Common myeloid progenitor, CD34-positive (primary cell): ENCODE measurements at places on chromosomes 1 and 21.

- H3K27me3 ChIP-seq, result peaks cover 5% of the 10 kb centered on the region
- no peaks in the 10 kb centered on the region for H3K36me3 ChIP-seq
- peaks cover 21% of the 10 kb centered on the region for H3K4me1 ChIP-seq
These were observed 14.4 kb upstream of the FCRL5 start for GRCh38 chr1:157566484-157567300.

GRCh38 chr1:153792631-153793041, 17.4 kb downstream of the SLC27A3 start:
- no peak overlapping the region for H3K4me3 ChIP-seq
- no peak overlapping the region for H3K27ac ChIP-seq
- H3K4me1 ChIP-seq, result peaks cover 7% of the 10 kb centered on the region
- DNase-seq, result no peak
- no peaks in the 10 kb centered on the region for H3K27me3 ChIP-seq

GRCh38 chr1:16118706-16119105, 37.2 kb downstream of the EPHA2 start:
- H3K36me3 ChIP-seq, result no peaks in the 10 kb centered on the region
- H3K27ac ChIP-seq, result no peak overlapping the region
- no peak overlapping the region for H3K4me3 ChIP-seq
- DNase-seq, result no peak
- H3K27me3 ChIP-seq, result no peaks in the 10 kb centered on the region
- no peaks in the 10 kb centered on the region for H3K4me1 ChIP-seq

GRCh38 chr1:185894791-185895190, 160.6 kb downstream of the HMCN1 start:
- no peak for DNase-seq
- no peaks in the 10 kb centered on the region for H3K36me3 ChIP-seq
- H3K4me3 ChIP-seq, result no peak overlapping the region
- no peaks in the 10 kb centered on the region for H3K4me1 ChIP-seq
- H3K27ac ChIP-seq, result no peak overlapping the region
- H3K27me3 ChIP-seq, result no peaks in the 10 kb centered on the region

GRCh38 chr1:20421441-20421840, 64.6 kb downstream of the CAMK2N1 start:
- peaks cover 17% of the 10 kb centered on the region for H3K27me3 ChIP-seq
- H3K4me3 ChIP-seq, result no peak overlapping the region
- DNase-seq, result no peak
- H3K36me3 ChIP-seq, result no peaks in the 10 kb centered on the region

- no peaks in the 10 kb centered on the region for H3K36me3 ChIP-seq
- no peak overlapping the region for H3K27ac ChIP-seq
- no peaks in the 10 kb centered on the region for H3K4me1 ChIP-seq
- no peaks in the 10 kb centered on the region for H3K27me3 ChIP-seq
- DNase-seq, result no peak
These were observed 6.6 kb upstream of the PCP4 start for GRCh38 chr21:39860600-39860999.

DNA sequence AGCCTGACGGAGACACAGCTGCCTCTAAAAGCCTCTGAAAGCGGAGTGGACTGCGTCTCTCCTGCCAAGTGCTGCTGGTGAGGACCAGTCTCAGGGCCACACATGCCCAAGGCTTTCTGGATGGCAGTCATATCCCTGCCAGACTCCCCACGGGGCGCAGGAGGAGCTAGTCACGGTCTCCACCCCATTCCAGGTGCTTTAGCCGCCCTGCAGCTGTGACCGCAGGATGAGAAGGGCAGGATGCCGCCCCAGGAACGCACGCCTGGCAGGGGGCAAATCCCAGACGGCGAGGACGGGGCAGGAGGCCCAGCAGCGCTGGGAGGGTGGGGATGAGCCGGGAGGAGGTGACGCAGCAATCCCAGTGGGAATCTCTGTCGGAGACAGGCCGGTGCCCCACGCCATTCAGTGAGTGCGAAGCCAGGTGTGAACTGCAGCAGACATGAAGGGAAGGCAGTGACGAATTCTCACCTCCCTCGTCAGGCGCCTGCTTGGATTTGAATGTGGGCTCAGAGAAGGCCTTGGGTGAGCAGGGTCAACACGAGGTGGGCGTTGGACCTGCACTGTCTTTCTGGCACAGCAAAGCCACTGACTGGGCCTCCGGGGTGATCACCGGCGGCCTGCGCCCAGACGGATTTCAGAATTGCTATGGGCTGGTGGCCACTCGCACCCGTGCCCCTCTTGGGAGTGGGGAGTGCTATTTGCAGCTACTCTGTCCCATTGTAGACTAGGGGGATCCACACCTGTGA, 38.5 kb upstream of the SLC19A1 start:
- H3K4me1 ChIP-seq, result no peaks in the 10 kb centered on the region
- no peaks in the 10 kb centered on the region for H3K27me3 ChIP-seq
- no peaks in the 10 kb centered on the region for H3K36me3 ChIP-seq
- H3K27ac ChIP-seq, result no peak overlapping the region

DNA sequence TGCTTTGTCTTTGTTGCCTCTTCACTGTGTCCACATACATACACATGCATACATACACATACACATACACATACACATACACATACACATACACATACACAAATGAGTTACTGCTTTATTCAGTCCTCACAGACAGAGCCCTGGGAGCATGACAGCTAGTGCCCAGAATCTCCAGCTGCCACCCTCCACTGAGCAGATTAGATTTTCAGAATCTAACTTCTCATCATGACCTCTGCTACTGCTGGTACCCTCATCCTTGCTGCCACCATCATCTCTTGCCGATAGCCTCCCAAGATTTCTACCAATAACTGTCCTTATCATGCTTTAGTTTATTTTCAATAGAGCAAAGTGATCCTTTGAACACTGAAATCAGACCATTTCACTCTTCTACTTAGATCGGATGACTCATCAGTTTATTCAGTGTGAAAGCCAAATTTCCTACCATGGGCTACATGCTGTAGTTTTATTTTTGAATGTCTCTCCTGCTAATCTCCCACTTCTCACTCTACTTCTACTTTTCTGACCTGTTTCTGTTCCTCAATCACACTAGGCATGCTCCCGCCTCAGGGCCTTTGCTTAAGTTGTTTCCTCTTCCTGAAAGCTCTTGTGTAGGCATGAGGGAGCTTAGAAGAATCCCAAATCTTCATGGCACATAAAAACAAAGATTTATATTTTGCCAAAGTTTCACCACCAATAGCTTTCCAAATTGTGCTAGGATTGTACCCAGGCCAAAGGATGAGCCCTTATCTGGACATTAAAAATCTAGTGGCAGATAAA, 43.0 kb downstream of the ATP6V1G3 start:
- no peak for DNase-seq
- H3K36me3 ChIP-seq, result no peaks in the 10 kb centered on the region
- H3K27me3 ChIP-seq, result no peaks in the 10 kb centered on the region
- no peak overlapping the region for H3K4me3 ChIP-seq

DNA sequence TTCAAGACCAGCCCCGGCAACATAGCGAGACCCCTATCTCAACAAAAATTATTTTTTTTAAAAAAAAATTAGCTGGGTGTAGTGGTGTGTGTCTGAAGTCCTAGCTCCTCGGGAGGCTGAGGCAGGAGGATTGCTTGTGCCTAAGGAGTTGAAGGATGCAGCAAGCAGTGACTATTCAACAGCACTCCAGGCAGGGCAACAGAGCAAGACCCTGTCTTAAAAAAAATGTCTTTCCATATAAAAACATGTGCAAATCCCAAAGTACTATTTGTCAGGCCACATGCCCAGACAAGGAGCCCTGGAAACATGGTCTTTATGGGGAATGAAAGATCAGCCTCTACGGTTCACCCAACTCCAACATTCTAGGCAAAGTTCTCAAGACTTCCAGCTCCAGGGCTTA, 13.3 kb downstream of the IFFO2 start:
- no peak overlapping the region for H3K27ac ChIP-seq
- H3K4me3 ChIP-seq, result no peak overlapping the region
- peaks cover 8% of the 10 kb centered on the region for H3K36me3 ChIP-seq
- no peaks in the 10 kb centered on the region for H3K27me3 ChIP-seq

DNA sequence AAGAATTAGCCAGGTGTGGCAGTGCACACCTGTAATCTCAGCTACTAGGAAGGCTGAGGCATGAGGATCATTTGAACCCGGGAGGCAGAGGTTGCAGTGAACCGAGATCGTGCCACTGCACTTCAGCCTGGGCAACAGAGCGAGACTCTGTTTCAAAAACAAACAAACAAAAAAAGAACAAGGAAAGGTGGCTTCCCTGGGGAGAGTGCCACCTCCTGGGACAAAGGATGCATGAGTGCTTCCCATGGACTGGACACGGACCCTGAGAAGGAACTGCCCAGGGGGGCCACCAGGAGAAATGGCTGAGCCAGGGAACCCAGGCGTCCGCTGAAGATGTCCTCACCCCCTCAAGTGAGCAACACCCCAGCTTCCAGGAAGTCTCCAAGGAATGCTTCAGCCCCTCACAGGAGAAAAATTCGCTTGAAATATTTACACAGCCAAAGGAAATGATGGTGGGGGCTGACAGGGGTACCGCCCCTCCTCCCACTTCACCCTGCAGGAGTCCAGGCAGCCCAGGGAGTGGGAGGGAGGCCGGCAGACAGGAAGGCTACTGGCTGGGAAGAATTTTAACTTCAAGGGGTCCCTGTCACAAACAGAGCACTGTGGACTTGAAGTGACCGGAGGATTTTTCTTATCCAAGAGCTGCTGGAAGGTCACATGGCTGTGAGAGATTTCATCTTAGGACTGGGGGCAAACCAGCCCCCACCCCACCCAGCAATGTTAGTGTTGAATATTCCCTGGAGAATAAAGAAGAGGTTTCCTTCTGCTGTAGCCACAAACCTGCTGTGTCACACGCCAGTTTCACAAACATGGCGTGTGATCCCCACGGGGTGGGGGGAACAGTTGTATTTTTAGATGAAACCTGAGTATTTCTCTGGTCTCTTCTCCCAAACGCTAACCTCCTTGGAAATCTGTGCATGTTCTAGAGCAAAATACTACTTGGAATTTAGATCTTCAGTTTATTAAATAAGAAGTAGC, 90.8 kb upstream of the SLC25A33 start:
- no peak overlapping the region for H3K4me3 ChIP-seq
- no peak overlapping the region for H3K27ac ChIP-seq
- DNase-seq, result no peak
- H3K27me3 ChIP-seq, result no peaks in the 10 kb centered on the region
- no peaks in the 10 kb centered on the region for H3K36me3 ChIP-seq
- peaks cover 8% of the 10 kb centered on the region for H3K4me1 ChIP-seq

- H3K36me3 ChIP-seq, result no peaks in the 10 kb centered on the region
- H3K27me3 ChIP-seq, result no peaks in the 10 kb centered on the region
- H3K4me3 ChIP-seq, result no peak overlapping the region
- H3K27ac ChIP-seq, result no peak overlapping the region
- no peaks in the 10 kb centered on the region for H3K4me1 ChIP-seq
These were observed 165.0 kb downstream of the PLXNA2 start for GRCh38 chr1:208079161-208079560.

- H3K4me1 ChIP-seq, result peaks cover 13% of the 10 kb centered on the region
- peak; percentile 88 for DNase-seq
- peak within 1 kb of the TSS; percentile 94 for H3K4me3 ChIP-seq
- peak within 1 kb of the TSS; percentile 76 for H3K27ac ChIP-seq
- peaks cover 12% of the 10 kb centered on the region for H3K36me3 ChIP-seq
These were observed at the start of gene BEND5 for GRCh38 chr1:48776393-48777218. TSS of gene BEND5 (minus strand) at chr1:48776891. CDS start at chr1:48776831, 60 bp downstream.

DNA sequence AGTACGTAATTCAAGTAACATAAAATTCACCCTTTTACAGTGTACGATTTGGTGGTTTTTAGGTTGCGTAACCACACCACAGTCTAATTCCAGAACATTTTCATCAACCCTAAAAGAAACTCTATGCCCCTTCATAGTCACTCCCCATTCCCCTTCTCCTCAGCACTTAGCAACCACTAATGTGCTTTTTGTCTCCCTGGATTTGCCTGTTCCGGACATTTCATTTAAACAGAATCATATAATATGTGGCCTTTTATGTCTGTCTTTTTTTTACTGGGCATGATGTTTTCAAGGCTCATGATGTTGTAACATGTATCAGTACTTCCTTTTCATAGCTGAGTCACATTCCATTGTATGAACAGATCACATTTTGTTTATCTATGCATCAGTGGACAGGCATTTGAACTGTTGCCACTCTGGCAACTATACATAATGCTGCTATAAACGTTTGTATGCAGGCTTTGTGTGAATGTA, 20.8 kb downstream of the OBSCN start:
- no peaks in the 10 kb centered on the region for H3K27me3 ChIP-seq
- no peak for DNase-seq
- no peaks in the 10 kb centered on the region for H3K4me1 ChIP-seq
- no peak overlapping the region for H3K27ac ChIP-seq
- H3K4me3 ChIP-seq, result no peak overlapping the region

DNA sequence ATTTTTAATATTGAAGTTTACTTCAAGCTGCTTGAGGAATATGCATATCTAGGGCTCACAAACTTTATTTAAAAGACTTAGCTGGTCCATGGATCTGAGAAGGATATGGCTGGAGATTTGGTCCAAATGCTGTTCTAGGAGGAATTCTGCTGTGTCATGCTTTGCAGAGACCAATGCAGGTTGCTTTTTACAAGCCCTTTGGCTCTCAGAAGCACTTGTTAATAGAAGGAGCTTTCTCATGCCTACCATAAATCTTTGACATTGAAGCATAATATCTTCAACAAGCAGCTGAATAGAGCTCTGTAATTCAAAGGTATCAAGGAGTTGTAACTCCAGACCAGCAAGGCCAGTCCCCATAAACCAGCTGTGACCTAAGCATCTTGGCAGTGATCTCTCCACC, 299.1 kb downstream of the HHAT start:
- no peak for DNase-seq
- H3K4me3 ChIP-seq, result no peak overlapping the region
- H3K36me3 ChIP-seq, result no peaks in the 10 kb centered on the region

DNA sequence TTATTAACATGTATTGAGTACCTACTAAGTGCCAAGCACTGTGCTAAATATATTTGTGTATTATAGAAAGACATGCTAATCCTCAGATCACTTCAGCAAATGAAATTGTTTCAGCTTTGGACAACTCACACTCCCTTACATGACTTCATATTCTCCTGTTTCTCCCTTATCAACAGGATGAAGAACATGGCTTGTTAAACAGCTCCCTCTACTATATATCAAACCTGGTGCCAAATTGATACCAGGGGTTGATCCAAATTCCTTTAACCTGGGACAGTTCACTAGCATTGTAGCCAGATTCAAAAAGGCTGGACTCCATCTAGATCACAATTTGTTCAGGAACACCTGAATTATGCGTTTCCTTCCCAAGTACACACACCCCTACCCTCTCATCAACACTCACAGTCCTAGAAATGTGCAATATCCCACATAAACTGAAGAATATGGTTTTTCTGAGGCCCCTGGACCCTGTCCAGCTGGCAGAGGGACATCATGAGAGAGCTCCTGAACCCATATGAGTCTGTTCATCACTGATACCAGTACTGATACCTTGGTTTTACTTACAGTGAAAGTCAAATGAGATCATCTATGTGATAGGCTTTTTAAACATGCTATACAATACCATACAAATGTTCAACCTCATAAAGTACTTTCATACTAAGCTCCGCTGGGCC, 47.0 kb upstream of the PALMD start:
- no peak overlapping the region for H3K4me3 ChIP-seq
- H3K36me3 ChIP-seq, result no peaks in the 10 kb centered on the region
- no peak for DNase-seq
- H3K27me3 ChIP-seq, result no peaks in the 10 kb centered on the region
- H3K27ac ChIP-seq, result peak overlapping the region; percentile 16

- H3K36me3 ChIP-seq, result no peaks in the 10 kb centered on the region
- DNase-seq, result no peak
- H3K4me1 ChIP-seq, result peaks cover 2% of the 10 kb centered on the region
- H3K27ac ChIP-seq, result no peak overlapping the region
- H3K4me3 ChIP-seq, result no peak overlapping the region
- H3K27me3 ChIP-seq, result no peaks in the 10 kb centered on the region
These were observed 16.8 kb upstream of the ARF1 start for GRCh38 chr1:228065543-228066347.

GRCh38 chr1:112388436-112388835, 7.6 kb upstream of the CTTNBP2NL start:
- H3K27me3 ChIP-seq, result peaks cover 5% of the 10 kb centered on the region
- no peak overlapping the region for H3K4me3 ChIP-seq
- H3K27ac ChIP-seq, result no peak overlapping the region
